Amygdala (tissue), 56 donors: ENCODE measurements at places on chromosomes 1 and 21.

GRCh38 chr1:25064465-25065240 lies 134.6 kb upstream of the RUNX3 start:
- no peak for DNase-seq

DNA sequence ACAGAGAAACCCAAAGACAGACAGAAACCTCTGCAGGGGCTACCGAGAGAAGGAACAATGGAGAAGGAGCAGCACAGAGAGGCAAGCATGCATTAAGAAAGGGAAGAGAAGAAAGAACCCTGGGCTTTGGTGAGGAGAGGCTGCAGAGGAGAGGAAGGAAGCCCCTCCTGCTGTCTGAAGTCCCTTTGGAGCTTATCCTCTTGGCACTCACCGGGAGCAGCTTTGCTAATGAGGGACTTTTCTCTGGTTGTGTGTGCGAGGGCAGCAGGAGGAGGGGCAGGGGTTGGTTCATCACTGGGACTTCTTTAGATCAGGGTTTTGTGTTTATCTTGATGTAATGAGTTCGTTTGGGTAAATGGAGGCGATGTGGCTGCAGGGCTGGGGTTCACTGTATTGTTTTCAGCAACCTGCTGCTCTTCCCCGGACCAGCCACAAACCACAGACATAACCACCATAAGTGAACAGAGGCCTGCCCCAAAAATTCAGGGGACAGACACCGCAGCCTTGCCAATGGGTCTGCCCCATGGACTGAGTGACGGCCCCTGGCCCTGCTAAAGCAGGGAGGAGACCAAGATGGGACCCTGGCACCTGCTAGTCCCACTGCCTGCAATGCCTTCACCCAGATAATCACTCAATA lies 100.6 kb downstream of the KCND3 start:
- no peak for DNase-seq

- no peak for DNase-seq
These were observed 26.3 kb downstream of the ZMYM4 start for GRCh38 chr1:35294809-35295208.

GRCh38 chr1:36106269-36106668 lies 17.6 kb downstream of the ADPRS start:
- no peak for DNase-seq

DNA sequence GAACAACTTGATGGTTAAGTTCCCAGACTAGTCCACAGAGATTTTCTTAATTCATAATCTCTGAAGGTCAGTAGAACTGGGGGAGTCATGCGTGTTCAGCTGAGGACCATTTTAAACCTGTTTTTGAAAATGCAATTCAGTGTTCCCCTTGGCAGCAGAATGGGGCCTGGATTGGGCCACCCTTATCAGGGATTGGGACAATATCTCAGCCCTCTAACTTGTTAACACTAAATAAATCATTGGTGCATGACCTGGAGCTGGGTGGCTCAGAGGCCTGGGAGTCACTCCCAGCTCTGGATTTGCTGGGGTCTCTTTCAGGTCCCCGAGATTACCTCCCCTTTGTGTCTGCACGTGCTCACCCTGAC lies 55.3 kb downstream of the MRPS6 start:
- DNase-seq: no peak

GRCh38 chr1:72662918-72663317 lies 380.6 kb upstream of the NEGR1 start:
- no peak for DNase-seq

- no peak for DNase-seq
These were observed 2.9 kb downstream of the ARF1 start for GRCh38 chr1:228085287-228085951.

DNA sequence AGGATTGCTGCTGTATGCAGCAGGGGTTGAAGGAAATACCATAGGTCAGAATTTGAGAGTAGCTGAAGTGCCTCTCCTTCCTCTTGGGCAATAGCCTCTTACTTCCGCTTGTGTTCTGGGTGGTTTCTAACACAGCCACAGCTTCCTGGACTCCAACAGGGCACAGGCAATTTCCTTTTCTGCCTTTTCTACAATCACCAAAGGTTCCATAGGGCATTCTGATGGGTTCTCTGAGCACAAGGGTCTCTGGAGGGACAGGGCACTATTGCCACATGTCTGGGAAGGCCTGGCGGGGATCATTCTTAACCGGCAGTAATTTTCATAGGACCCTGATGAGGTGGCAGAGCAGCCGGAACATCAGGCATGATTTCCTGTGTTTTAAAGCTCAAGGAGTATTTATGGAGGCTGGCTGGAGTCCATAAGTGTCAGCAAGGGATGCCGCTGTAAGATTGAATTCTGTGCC lies 5.5 kb upstream of the AGTRAP start:
- no peak for DNase-seq

- DNase-seq: no peak
These were observed 1.1 kb upstream of the PCP4 start for GRCh38 chr21:39866093-39866492.

DNA sequence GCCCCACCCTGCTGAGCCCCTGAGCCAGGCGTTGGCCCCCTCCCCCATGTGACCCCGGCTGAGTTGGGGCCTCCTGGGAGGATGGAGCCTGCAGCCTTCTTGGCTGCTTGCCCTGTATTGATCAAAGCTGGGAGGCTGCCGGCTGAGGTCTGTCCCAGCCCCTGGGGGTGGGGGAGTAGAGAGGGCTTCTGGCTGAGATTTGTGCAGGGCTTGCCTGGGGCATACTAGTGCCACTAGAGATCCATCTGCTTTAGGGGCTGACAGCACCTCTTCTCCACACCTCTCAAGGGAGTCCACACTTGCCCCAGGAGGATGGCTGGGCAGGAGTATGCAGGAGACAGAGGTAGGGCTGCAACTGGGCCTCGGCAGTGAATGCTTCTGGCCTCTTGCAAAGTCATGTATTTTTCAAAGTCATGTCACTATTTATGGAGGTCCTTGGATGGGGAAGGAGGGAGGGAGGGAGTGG lies 53.6 kb upstream of the SSBP3 start:
- DNase-seq: no peak

GRCh38 chr21:45611296-45611695 lies 32.2 kb upstream of the PCBP3 start:
- DNase-seq: no peak

DNA sequence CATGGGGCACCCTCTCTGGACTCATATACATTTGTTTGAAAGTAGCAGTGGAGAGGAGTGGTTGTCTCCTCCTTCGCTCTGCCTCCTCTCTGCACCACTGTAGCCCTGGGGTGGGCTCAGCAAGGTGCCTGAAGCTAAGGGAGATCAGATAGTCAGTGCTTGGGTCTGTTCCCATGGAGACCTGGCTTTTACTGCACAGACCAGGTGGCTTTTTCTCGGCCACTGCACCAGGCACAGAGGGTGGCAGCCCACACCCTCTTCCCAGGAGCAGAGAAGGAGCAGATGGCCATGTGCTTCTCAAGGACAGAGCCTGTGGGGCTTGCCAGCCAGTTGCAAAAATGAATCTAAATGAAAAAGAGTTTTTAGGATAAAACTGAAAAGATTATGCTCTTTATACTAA lies 123.4 kb upstream of the KCNK1 start:
- no peak for DNase-seq

DNA sequence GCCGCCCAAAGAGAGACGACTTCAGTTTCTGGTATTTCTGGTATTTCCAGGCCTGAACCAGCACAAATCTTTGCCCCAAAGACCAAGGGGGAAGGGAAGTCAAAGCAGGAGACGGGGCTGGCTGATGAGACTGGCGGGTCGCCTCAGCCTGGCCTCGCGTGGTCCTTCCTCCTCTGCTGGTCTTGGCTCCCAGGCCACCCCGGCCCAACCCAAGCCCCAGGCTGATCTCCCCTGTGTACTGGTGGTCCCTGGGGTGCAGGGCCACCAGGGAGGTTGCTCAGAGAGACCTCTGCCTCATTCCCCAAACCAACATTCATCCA lies 19.9 kb downstream of the WNT4 start:
- DNase-seq: no peak

DNA sequence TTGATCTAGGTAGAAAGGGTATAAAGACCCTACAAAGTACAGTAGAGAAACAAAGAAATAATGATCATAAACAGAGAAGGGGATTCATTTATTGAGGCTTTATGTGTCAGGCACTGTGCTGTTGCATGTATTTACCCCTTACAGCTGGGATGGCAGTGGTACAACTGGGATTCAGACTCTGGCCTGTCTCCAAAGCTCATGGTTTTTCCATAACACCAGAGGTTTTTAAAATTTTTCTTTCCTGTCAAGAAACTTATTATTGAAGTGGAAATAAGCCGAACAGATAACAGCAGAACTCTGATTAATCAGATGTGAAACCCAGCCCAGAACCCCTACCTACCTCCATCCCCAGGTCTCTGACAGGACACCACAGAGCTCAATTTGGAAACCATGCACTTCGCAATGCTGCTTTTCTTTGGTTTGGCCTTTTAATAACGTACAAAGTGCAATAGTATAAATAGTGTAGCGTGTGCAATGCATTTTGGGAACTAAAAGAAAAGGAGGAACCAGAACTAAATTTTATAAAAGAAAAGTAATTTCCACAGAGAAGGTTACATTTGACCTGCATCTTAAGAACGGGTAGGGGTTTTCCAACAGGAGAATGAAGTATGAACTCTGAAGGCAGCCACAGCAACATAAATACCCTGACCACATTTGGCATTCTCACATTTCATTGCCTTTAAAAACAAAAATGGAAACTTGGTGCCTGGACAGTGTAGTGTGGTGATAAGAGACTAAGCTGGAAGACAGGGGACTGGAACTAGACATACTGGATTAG lies 92.0 kb upstream of the S1PR1 start:
- DNase-seq: no peak

DNA sequence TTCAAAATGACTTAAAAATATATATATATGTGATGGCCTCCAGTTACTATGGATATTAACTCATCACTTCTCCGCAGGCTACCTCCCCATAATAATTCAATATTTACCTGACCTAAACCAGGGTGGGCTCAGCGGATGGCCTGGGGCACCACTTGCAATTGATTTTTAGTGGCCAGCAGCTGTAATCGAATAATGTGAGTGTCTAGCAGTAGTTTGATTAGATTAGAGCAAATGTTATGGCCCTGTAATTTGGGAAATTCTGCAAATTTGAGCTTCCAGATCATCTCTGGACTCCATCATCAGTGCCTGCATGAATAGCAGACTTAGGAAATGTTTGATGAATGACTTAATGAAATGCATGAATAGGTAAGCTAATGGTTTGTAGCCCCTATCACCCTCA lies 14.7 kb downstream of the SUSD4 start:
- no peak for DNase-seq

DNA sequence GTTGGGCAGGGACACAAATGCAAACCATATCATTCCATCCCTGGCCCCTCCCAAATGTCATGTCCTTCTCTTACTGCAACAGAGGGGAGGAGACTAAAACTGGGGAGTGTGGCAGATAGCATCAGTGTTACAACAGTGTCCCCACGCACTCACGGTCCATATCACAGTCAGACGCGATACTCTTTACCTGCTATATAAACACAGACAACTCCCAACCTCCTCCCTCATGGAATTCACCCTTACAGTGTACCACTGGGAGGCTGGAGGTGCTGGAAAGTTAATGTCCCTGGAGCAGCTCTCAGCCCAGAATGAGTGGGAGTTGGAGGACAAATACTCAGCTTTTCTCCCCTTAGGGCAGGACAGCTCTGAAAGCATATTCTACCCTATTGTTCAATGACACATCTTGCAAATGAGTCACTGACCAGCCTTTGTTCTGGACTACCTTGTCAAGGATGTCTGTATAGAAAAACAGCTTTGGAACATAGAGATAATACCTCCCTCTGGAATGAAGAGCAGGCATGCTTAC lies 445.9 kb downstream of the SETD4 start:
- DNase-seq: no peak

- no peak for DNase-seq
These were observed 3.3 kb upstream of the C2CD2 start for GRCh38 chr21:41956926-41957729.

DNA sequence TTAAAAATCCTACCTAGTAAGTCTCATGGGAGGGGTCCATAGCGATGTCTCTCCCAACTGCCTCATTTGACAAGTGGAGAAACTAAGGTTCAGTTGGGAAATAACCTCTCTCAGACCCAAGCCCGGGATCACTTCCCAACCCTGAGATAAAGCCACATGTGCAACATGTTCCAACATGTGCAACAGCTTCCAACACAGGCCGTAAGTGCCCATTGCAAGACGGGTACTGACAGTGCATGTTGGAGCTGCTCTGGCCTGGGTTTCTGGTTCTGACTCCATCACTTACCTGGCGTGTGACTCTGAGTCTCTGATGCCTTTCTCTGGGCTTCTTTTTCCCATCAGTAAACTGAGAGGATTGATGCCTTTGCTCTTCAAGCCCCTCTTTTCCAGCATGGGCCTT lies 38.0 kb upstream of the FOXO6 start:
- DNase-seq: no peak

- DNase-seq: no peak
These were observed 6.2 kb downstream of the EDN2 start for GRCh38 chr1:41478118-41478748.

- DNase-seq: no peak
These were observed 182.9 kb upstream of the FGGY start for GRCh38 chr1:59113876-59114457.

- peak; percentile 13 for DNase-seq
These were observed 1.7 kb downstream of the FAM78B start for GRCh38 chr1:166164995-166165660.

- no peak for DNase-seq
These were observed 32.1 kb downstream of the EYA3 start for GRCh38 chr1:28056129-28056925.

DNA sequence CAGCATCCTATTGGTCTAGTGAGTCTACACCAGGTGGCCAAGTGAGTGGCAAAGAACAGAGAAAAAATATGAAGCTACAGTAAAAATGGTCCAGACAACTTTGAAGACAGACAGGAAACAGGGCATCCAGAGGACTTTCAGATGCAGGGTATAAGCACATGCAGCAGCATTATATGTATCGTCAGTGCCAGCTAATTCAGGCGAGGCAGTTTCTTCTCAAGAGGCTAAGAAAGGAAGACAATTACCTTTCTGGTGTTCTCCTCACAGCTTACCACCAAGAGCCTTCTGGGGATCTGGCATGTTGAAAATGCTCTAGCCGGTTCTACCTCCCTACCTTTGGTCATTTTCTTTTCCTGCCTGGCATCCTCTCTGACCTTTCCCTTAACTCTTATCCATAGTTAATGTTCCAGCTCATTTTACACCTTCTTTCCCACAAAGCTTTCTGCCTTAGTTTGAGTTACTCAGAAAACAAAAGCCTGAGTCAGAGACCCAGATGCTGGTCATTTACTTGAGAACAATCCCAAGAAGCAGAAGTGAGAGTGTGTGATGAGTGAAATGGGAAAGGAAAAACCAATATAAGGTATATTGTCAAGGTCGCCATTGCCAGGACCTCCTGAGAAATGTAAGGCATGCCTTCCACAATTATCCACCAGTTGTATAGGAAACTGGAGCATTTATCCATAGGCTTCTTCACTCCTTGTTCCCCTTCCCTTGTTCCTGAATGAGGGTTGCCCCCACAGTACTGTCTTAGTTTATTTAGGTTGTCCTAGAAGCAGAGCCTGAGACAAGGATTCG lies 444.1 kb downstream of the PLPP3 start:
- DNase-seq: no peak

GRCh38 chr1:167298325-167298724 lies 77.6 kb downstream of the POU2F1 start:
- DNase-seq: no peak
